ENCODE measurements at places on chromosomes 4 and X.
A peak's percentile ranks its signal among the peaks of the same experiment; 100 is the strongest.

DNA sequence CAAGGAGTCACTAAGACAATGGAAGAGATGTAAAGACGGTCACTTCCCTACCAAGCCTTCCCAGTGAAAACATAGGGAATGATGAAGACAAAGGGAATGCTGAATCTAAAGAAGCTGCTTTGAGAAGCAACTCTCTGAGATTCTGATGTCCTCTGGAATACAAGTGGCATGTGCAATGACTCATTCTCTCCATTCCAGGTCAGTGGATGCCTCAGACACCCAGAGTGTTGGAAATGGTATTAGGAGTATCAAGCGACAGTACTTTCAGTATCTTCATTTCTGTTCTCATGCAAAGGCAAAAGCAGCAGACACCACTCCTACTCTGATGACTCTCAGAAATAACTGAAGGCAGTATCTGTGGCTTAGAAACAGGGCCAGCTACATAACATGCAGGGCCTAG, 102.6 kb downstream of the FSTL5 start:
- DNase-seq: no peak

GRCh38 chrX:9555354-9555753, 90.5 kb downstream of the TBL1X start:
- DNase-seq: peak; percentile 56

GRCh38 chr4:179607003-179607402, 2164.8 kb upstream of the AGA start:
- no peak for DNase-seq

- no peak for DNase-seq
These were observed 35.6 kb downstream of the LIMCH1 start for GRCh38 chr4:41573502-41574001.

GRCh38 chrX:98071331-98071730, 1187.6 kb downstream of the RPA4 start:
- no peak for DNase-seq

Measured in MV-4-11 (cell line).